ENCODE measurements at places on chromosomes 1 and 21.

- no peak for DNase-seq
Observed at GRCh38 chr1:38640371-38640770, 219.2 kb downstream of the RRAGC start.

DNA sequence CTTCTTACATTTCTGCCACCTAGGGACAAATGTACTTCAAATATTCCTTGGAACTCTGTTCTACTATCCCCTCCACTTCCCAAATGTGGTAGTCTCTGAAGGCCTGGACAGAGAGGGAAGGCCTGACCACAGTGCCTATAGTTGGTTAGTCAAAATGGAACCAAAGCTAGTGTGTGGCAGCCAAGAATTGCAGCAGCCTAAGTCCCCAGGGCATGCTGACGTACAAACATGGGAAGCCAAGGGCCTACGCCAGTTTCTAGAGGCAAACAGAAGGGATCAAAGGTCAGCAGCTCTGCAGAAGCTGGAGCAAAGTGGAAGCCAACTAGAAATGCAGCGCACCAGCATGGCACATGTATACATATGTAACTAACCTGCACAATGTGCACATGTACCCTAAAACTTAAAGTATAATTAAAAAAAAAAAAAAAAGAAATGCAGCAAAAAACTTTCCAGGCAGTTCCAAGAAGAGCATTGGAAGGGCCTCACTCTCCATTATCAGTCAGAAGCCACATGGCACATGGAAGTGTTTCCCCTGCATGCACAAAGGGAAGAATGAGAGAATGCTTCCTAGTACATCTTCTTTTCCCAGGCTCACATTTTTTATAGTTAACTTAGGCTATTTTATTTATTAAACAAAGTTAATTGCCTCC, 39.4 kb upstream of the GADD45A start:
- DNase-seq: peak; percentile 7

DNA sequence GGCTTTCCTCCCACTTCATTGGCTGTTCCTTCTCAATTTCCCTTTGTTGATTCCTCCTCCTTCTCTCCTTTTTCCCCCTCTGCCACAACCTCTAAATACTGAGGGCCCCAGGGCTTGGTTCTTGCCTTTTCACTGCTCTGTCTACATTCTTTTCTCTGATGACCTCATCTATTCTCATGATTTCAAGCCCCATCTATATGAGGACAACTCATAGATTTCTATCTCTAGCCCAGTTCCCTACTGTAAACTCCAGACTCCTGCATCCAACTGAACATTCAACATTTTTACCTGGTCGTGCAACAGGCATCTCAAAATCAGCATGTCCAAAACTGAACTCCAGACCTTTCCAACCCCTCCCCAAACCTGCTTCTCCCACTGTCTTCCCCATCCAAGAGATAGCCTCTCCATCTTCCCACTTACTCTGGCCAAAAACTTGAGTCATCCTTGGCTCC, 11.5 kb upstream of the SLC9A1 start:
- DNase-seq: no peak

DNA sequence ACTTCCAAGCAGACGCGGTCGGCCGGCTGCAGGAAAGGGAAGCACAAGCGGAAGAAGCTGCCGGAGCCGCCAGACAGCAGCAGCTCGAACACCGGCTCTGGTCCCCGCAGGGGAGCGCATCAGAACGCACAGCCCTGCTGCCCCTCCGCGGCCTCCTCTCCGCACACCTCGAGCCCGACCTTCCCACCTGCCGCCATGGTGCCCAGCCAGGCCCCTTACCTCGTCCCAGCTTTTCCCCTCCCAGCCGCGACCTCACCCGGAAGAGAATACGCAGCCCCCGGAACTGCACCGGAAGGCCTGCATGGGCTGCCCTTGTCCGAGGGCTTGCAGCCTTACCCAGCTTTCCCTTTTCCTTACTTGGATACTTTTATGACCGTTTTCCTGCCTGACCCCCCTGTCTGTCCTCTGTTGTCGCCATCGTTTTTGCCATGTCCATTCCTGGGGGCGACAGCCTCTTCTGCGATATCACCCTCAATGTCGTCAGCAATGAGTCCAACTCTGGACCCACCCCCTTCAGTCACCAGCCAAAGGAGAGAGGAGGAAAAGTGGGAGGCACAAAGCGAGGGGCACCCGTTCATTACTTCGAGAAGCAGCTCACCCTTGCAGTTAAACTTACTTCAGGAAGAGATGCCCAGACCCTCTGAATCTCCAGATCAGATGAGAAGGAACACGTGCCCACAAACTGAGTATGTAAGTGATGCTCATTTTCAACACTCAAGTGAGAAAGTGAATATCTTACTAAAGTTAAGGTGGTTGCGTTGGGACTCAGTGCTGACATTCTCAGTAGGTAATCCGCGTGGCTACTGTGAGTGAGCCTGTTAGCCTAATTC, 25.5 kb downstream of the UTS2 start:
- DNase-seq: no peak

- peak; percentile 52 for DNase-seq
Observed at GRCh38 chr1:27395441-27396195, 3.2 kb downstream of the GPR3 start.

DNA sequence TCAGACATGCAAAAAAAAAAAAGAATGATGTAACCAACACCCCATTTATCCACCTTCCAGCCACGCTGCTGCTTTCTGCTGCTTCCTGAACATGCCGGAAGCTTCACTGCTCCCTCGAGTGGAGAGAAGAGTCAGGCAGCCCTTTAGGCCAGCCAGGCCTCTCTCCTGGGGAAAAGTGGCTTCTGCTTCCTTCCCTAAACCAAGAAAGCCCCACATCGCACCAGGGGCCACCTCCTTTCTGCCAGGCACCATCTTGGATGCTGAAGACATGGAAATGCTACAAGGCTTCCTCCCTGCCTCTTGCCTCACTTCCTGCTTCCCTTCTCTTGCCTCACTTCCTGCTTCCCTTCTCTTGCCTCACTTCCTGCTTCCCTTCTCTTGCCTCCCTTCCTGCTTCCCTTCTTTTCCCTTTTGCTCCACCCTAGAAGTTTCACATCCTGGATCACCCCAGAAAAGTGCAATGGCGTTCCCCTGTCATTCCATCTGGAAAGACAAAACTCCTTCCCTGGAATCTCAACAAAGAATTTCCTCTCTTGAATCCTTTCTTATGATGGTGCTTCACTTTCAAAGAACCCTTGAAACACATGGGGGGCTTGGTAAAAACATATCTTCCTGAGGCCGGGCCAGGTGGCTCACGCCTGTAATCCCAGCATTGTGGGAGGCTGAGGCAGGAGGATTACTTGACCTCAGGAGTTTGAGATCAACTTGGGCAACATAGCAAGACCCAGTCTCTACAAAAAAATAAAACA, 18.7 kb downstream of the TNFRSF8 start:
- no peak for DNase-seq

DNA sequence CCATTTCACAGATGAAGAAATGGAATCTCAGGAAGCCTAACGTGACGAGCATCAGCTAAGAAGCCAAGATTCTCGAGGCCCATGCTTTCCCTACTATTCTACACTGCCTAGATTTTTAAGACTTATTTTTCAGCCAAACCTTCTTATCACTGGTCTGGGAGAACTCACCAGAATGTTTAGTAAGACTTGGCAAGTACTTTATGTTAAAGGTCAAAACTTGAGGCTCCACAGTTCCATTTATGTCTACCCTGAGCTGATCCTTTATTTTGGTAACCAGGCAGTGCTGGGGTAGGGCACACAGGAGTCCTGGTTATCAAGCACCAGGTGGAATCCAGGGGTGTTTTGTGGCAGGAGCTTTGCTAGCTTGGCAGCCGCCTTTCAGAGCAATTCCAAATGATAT, 16.8 kb downstream of the PLXNA2 start:
- no peak for DNase-seq

DNA sequence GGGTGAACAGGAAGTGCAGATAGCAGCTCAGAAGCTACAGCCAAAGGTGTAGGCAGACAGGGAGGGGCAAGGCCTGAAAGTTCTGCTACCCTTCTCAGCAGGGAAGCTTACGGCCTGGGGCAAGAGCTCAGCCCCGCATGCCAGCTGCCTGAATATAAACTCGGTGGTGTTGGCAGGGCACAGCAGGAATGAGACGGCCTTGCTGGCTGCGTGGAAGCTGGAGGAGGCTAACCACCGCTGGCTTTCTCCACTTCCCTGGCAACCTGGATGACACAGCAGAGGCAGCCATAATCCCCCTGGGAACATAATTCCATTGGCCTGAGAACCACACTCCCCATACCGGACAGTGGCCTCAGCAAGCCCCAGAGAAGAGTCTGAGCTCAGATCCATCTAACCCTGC, 81.9 kb upstream of the PRRC2C start:
- peak; percentile 52 for DNase-seq

- no peak for DNase-seq
Observed at GRCh38 chr1:207072233-207072632, 16.4 kb upstream of the C4BPB start.

DNA sequence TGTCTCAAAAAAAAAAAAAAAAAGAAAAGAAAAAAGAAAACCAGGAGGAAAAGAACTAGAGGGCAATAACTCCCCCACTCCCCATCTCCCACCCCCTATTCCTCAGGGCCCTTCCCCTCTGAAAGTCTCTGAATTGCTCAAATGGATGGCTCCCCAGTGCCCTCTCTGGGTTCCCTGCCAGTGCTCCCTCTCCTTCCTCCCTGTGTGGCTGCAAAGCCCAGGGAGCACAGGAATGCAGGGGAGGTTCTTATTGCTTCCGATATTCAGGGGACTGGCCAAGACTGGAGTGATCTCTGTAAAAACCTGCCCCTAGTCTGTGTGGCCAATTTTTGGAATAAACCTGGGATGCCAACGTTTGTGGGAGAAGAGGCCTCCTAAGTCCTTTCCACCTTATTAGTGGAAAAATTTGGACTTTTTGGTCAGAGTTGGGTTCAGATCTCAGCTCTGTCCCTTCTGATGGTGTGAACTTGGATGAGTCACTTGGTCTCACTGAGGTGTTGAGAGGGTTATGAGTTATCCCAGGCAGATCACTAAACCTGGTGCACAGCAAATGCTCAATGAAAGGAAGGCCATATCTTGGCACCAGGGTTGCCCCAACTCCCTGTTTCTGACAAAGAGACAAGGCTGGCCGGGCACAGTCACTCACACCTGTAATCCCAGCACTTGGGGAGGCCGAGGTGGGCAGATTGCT, 13.4 kb upstream of the ARHGEF10L start:
- no peak for DNase-seq

GRCh38 chr1:28986306-28986910, 72.0 kb downstream of the EPB41 start:
- no peak for DNase-seq

DNA sequence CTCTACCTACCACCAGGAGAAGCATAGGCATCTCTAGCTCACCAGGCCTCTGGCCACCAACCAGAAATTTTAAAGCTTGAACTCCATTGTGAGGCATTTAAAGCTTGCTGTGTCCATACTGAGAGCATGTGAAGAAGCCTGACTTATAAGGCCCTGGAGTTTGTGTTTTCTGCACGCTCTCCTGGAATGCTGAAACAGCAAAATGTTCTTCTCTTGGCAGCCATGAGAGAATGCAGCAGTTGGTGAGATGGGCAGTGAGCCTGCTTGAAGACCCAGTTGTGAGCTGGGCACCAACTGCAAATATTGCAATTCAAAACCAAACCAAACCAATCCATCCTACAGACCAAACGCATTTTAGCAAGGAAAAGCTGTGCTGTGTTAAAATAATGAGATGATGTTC, 170.0 kb upstream of the IVNS1ABP start:
- DNase-seq: no peak

GRCh38 chr1:156667968-156668709, 9.1 kb downstream of the NES start:
- no peak for DNase-seq

Data from NCI-H1417 (cell line).